Astrocyte (in vitro differentiated cells and primary cell): ENCODE measurements at places on chromosomes 12 and 14. TPM values are rescaled to one million over a fixed set of nuclear protein-coding genes. Genes with fewer than 3 reads are reported as not detected.
A peak's percentile ranks its signal among the peaks of the same experiment; 100 is the strongest.

DNA sequence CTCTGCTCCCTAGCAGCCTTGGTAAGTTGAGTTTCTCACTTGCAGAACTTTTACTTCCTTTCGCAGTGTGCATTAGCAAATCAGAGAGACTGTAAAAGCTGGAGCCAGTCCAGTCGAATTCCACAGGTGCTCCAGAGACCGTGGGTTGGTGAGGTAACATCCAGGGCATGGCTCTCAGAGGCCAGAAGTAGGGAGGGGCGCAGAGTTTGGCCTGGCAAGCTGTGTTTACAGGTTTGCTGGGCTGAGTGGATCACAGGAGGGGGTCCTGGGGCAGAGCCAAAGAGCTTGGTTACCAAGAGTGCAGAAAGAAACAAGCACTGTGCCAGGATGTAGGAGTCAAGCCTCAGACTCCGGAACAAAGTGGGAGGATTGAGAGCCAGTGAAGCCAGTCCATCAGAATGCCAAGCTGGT lies 10.2 kb upstream of the BHLHE41 start:
- peak; percentile 78 for DNase-seq

- peak; percentile 42 for DNase-seq
Observed at GRCh38 chr12:29991924-29992323, 208.2 kb upstream of the TMTC1 start.

DNA sequence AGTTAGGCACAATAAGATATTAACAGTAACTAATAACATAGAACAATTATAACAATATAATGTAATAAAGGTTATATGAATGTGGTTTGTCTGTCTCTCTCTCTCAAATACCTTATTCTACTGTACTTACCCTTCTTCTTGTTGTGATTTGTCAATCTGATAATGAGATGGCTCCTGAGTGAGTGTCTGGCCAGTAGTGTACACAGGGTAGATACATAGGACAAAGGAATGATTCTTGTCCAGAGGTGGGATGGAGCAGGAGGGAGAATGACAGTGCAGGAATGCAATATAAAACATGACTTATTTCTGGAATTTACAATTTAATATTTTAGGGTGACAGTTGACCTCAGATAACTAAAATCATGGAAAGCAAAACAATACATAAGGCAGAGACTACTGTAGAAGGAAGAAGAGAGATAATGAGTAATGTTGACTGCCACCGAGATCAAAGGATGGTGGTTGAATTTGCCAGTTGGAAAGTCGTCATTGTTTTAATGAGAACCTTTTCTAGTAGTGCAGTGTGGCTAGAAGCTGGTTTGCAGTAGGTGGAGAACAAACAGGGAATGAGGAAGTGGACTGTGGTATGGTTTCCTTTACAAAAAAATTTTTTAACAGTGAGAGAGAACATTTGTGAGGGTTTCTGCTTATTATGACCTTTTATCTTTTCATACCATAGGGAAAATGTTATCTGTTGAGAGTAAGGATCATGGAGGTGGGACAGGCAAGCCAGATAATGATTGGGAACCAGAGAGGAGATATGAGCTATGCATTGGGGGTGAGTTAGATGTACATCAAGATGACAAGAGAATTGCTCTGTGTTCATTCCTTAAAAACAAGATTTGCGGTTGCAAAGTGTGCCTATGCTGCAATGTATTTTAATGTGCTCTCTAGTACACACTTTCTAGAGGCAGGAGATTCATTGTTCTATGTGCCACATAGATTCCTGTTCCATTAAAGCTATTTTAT lies 458.3 kb downstream of the BTG1 start:
- DNase-seq: peak; percentile 61

GRCh38 chr12:112716099-112717093 lies 75.2 kb upstream of the RPH3A start:
- no peak for DNase-seq

GRCh38 chr12:69792533-69792932 lies 32.5 kb upstream of the MYRFL start:
- no peak for DNase-seq

DNA sequence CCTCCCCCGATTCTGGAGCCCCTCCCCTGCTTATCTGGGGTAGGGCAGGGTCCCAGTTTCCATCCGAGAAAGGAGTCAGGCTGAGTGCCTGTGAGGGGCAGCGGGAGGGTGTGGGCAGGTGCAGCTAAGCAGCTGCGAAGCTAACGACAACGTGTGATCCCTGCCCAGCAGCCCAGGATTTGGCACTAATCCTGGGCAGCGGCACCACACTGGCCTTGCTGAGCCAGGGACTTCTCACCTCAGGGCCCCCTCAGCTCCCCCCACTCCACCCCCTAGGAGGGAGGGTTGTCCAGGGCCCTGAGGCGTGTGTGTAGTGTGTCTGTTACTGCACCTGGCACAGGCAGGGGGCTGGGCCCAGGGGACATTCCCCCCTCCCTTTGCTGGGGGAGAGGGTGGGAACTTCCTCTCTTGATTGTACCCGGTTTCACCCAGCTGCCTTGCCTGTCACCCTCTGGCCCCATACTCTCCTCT lies 1.8 kb downstream of the SMIM41 start:
- DNase-seq: no peak

RNF10 gene
- 181 and 185 TPM in 2 replicates for total RNA-seq

GRCh38 chr12:123943816-123944215 lies 28.8 kb downstream of the CCDC92 start:
- DNase-seq: no peak

- DNase-seq: no peak
Observed at GRCh38 chr12:24307716-24308335, 358.4 kb upstream of the SOX5 start.

GRCh38 chr12:40635141-40635731 lies 57.0 kb upstream of the CNTN1 start:
- no peak for DNase-seq

POTEG gene
- not detected in 2 replicates for total RNA-seq

TAMALIN gene
- total RNA-seq: 9.6 and 12.4 TPM in 2 replicates

DNA sequence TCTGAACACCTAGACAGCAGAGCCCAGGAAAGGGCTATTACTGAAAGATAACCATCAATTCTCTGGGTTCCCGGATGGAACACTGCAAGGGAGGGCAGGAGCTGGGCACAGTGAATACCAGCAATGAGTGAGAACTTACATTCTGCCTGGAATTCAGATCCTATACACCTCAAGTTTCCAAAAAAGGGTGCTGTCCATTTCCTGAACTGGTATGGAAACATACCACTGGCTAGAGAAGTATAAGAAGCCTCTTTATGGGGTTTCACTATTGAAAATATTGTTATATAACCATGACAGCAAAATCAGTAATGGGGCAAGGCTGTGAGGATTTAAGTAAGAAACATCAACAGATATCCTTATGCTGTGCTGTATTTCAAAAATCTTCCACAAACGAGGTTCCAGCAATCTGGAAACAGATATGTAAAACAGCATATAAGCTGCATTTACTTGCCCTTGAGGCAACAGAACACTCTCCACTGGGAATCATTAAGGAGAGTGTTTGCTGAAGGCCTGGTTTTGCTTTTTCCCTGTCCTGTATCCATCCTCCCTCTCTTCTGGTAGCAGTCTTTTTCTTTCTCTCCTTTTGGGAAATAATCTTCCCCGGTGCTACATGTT lies 53.3 kb upstream of the GTF2A1 start:
- no peak for DNase-seq

DNA sequence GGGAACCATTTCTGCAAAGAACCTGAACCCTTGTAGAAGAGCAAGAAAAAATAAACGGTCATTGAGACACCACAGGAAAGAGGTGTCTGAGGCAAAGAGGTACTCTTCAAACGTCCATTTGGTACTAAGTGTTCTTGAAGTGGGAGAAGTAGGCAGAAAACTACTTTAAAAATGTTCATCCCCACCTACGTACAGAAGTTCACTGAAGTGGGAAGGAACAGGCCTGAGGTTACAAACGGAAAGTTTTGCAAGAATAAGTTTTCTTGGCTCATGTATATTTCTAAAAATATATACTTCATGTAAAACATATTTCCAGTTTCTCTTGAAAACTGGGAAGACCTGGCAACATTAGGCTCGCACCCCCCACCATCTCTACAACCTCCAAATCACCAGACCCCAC lies 61.2 kb downstream of the STXBP6 start:
- no peak for DNase-seq

- no peak for DNase-seq
Observed at GRCh38 chr12:112192475-112192874, 67.1 kb downstream of the TRAFD1 start.

DNA sequence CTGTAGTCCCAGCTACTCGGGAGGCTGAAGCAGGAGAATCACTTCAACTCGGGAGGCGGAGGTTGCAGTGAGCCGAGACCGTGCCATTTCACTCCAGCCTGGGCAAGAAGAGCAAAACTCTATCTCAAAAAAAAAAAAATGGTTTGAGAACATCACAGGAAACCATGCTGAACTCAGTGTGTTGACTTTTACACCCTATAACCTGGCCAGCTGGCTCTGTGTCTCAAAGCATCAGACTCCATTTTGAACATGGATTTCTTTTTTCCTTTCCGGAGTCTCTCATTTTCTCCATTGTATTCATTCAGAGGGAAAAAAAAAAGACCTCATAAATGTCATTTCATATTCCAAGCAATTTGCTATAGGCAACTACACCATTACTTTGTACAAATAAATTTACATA lies 63.2 kb upstream of the FOXN3 start:
- no peak for DNase-seq

TMX1 gene
- total RNA-seq: 56.2 and 59.1 TPM in 2 replicates

IL26 gene
- total RNA-seq: not detected in 2 replicates

DNA sequence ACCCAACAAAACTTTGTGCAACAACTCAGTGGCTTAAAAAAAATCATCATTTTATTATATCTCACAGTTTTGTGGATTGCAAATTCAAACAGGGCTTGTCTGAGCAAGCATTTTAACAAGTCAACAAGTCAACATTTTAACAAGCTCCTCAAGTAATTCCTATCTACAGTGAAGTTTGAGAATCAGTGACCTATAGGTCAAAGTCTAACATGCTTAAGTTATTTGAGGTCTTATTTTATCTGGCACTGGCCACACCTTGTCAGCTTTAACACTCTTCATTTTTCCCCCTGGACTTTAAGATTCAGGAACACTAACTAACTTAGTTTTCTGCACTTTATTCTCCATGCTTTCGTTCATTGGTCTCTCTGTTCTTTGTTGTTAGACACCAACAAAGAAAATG lies 71.2 kb upstream of the PELI2 start:
- DNase-seq: no peak

CCDC177 gene
- total RNA-seq: not detected in 2 replicates

DNA sequence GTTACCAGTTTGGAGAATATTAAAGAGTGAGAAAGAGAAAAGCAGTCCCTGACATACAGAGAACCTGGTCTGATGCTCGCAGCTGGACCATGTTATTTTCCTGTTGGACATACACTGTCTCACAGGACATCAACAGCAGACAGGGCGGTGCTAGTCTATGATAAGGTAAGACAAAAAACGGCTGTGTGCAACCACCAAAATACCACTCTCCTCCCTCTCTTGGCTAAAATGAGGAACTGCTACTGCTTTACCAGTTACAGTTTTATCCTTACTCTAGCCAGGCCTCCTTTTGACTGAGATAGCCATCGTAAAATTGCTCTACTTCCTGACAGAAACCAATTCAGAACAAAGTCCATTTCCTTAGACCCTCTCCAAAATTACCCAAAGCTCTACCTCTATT lies 47.0 kb upstream of the ERGIC2 start:
- no peak for DNase-seq

DNA sequence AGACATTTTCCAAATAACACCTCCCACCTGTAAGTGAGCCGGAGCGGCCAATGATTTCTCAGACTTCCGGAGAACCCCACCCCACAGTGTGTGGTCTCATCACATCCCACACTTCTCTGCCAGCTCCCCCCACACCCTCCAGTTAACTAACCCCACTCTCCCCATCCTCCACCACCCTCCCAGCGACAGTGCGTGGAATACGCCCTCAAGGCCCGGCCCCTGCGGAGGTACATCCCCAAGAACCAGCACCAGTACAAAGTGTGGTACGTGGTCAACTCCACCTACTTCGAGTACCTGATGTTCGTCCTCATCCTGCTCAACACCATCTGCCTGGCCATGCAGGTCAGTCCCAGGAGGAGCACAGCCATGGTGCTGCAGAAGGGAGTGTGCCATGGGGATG lies 184.4 kb upstream of the FKBP4 start:
- no peak for DNase-seq

GLS2 gene
- total RNA-seq: 0.94 and 1.1 TPM in 2 replicates

FOXA1 gene
- 0.11 TPM in 1 of 2 replicates, not detected in the other for total RNA-seq

DNA sequence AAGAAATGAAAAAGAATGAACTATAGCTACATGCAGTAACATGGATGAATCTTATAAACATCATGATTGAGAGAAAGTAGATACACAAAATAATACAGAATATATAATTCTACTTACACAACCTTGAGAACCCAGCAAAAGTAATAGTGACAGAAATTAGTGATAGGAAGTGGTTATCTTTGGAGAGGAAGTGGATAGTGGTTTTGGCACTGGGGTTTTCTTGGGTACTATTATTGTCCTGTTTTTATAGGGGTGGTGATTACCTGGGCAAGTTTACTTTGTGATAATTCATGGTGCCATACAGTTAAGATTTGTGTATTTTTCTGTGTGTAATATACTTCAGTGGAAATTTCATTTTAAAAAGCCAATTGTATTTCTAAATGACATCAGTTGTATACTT lies 352.7 kb downstream of the AEBP2 start:
- DNase-seq: no peak

RNASE1 gene
- total RNA-seq: 4.7 and 5.3 TPM in 2 replicates

EFCAB11 gene
- total RNA-seq: 7.5 and 7.6 TPM in 2 replicates

DNA sequence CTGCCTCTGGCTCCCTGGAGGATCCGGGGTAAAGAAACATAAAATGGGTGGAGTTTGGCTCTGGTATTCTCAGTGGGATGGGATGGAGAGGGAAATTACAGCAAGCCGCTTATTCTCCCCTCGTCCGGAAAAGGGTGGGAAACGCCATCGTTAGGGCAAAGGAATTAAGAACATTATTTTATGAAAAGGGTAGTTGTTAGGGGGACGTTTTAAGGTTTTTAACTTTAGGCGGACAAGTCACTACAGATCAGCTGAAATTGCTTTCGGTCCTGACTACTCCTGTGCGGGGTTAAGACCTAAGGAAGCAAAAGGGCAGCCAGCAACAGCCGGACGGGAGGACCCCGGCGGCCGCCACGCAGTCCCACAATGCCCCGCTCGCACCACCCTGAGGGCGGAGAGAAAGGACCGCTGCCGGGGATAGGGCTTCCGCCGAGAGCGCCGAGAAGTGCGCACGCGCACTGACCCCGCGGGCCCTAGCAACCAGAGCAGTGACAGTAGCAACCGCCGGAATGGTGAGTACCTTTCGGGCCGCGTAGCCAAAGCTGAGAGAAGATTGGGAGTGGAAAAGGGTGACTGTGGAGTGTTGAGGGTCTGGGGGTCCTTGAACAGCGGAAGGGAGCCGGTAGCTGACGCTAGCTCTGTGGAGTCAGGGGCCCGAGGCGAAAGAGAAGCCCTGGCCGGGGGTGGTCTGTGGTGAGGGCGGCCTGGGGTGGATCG lies at the start of gene DNAL1:
DNAL1 (plus strand) TSS at position 456 of the 717 bp plus-strand sequence; CDS start at position 510, 54 bp downstream.
- peak; percentile 73 for DNase-seq
